Mesenchymal stem cell (in vitro differentiated cells and primary cell): ENCODE measurements at places on chromosomes 13 and 19.

- no peaks in the 10 kb centered on the region for H3K27me3 ChIP-seq
- H3K27ac ChIP-seq = no peak overlapping the region
- H3K4me1 ChIP-seq = no peaks in the 10 kb centered on the region
- H3K36me3 ChIP-seq = no peaks in the 10 kb centered on the region
Measured at GRCh38 chr13:48667136-48667535, 13.4 kb downstream of the CYSLTR2 start.

GRCh38 chr13:44497801-44498200 is 78.3 kb downstream of the TSC22D1 start:
- H3K4me1 ChIP-seq = peaks cover 12% of the 10 kb centered on the region
- no peak overlapping the region for H3K27ac ChIP-seq
- peaks cover 27% of the 10 kb centered on the region for H3K36me3 ChIP-seq
- H3K4me3 ChIP-seq = no peak overlapping the region
- no peaks in the 10 kb centered on the region for H3K27me3 ChIP-seq

GRCh38 chr19:44747739-44748425 is 626 bp upstream of the BCL3 start:
- no peaks in the 10 kb centered on the region for H3K27me3 ChIP-seq
- peak; percentile 86 for DNase-seq
- peak overlapping the region; percentile 66 for H3K4me3 ChIP-seq
- peaks cover 27% of the 10 kb centered on the region for H3K36me3 ChIP-seq
- peak overlapping the region; percentile 56 for H3K27ac ChIP-seq

GRCh38 chr13:93818345-93818744 is 591.7 kb downstream of the GPC6 start:
- no peak overlapping the region for H3K4me3 ChIP-seq
- DNase-seq = no peak
- H3K27ac ChIP-seq = no peak overlapping the region
- no peaks in the 10 kb centered on the region for H3K27me3 ChIP-seq
- H3K4me1 ChIP-seq = no peaks in the 10 kb centered on the region
- H3K36me3 ChIP-seq = no peaks in the 10 kb centered on the region

- no peaks in the 10 kb centered on the region for H3K36me3 ChIP-seq
- peaks cover 4% of the 10 kb centered on the region for H3K4me1 ChIP-seq
- H3K27ac ChIP-seq = no peak overlapping the region
- no peak overlapping the region for H3K4me3 ChIP-seq
- H3K27me3 ChIP-seq = peaks cover 42% of the 10 kb centered on the region
Measured at GRCh38 chr19:38515896-38516295, 82.4 kb downstream of the RYR1 start.

GRCh38 chr13:40639221-40639681 is 27.2 kb downstream of the FOXO1 start:
- H3K4me3 ChIP-seq = no peak overlapping the region
- no peaks in the 10 kb centered on the region for H3K36me3 ChIP-seq
- peaks cover 6% of the 10 kb centered on the region for H3K4me1 ChIP-seq

GRCh38 chr19:57452307-57452706 is 4.6 kb downstream of the VN1R1 start:
- no peak overlapping the region for H3K27ac ChIP-seq
- no peak for DNase-seq
- H3K4me3 ChIP-seq = no peak overlapping the region
- H3K36me3 ChIP-seq = peaks cover 38% of the 10 kb centered on the region
- H3K27me3 ChIP-seq = no peaks in the 10 kb centered on the region

DNA sequence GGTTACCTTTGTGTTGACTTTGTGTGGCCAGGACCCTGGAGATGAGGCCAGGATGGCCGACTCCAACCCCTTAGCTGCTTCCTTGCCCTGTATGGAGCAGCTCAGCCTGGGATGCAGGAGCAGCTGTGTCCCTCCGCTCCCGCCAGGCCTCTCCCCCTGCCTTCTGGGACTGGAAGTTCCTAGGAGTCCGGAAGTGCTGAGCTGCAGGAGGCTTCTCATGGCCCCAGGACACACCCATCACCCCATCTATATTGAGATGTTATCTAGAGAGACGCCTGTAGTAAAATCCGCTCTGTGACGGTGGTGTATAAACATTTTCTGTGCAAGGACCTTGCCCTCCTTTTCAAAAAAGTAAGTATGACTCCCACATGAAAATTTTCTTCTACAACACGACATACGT is 27.0 kb downstream of the WTIP start:
- no peaks in the 10 kb centered on the region for H3K4me1 ChIP-seq
- no peak overlapping the region for H3K4me3 ChIP-seq
- H3K27me3 ChIP-seq = no peaks in the 10 kb centered on the region
- H3K36me3 ChIP-seq = no peaks in the 10 kb centered on the region
- peak; percentile 9 for DNase-seq
